ENCODE measurements at places on chromosomes 1 and 21.
A peak's percentile ranks its signal among the peaks of the same experiment; 100 is the strongest.

GRCh38 chr1:167826127-167826526, 87.8 kb downstream of the ADCY10 start:
- no peak for DNase-seq

DNA sequence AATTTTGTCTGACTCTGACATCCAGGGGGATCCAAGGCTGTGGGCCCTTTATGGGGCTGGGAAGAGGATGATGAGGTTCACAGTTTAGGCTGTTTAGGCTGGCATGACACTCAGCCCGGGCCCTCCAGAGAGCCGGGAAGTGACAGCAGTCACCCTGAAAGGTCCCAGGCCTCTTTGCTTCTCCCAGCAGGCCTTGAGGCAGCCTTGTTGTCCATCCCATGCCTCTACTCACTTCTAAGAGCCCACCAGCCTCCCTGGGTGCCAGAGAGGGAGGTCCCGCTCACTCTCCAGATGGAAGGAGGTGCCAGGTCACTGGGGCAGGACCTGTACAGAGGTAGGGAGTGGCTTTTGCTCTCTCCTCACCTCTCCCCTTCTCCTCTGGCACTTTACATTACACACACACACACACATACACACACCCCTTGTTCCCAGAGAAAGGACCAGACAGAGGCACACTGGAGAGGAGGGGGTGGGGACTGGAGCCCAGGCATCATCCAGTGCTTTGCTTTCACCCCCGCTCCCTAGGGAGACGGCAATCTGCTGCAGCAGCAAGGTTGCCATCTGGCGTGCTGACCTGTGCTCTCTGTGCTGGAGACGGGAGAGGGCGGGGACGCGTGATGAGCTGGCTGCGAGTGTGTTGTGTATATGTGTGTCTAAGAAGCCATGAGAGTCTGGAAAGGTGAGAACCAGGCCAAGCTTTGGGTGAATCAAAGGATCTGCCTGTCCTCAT, 4.6 kb downstream of the KLHDC8A start:
- no peak for DNase-seq

DNA sequence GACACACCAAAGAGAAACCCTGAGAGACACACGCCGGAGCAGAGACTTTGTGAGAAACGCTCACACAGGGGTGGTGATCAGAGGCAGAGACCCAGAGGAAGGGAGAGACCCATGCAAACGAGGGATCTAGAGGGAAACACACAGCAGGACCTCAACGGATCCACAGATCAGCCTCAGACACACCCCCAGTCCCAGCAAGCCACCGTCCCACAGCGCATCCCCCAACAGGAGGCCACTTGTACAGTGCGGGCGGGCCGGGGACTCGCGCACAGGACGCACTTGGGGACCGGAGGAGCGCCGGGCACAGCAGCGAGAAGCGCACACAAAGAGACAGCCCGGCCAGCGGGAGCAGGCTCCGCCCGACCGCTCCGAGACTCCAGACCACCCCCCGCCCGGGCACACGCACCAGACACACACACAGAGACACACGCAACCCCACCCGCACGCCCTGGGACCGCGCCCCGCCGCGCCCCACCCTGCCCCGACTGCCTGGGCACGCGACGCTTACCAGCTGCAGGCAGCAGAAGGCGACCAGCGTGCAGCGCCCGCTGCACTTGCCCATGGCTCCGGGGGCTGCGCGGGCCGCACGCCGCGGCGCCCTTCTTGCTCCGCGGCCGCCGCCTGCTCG, 587 bp downstream of the NKAIN1 start:
- DNase-seq, result no peak

DNA sequence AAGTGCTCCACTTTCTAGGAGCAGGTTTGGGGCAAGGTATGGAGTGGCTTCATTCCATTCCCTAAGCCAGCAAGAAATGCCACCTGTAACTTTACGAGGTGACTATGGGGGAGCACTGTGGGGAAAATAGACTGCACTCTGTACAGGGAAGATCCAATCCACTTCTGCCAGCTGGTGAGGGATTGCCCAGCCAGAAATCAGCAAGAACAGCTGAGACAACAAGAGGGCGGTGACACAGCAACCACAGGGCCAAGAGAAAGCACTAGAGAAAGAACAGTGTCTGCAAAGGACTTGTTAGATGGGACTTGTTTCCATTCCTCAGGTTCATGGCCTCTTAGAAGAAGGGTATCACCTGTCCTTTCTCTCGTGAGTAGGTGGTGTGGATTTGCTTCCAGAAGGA, 19.6 kb downstream of the CAPN8 start:
- DNase-seq, result no peak

- peak; percentile 40 for DNase-seq
These were observed 39.6 kb downstream of the RSPH1 start for GRCh38 chr21:42456457-42456856.

Measured in stimulated activated CD4-positive, alpha-beta T cell treated with anti-CD3 and anti-CD28 coated beads, Interleukin-15, amount 100 ng/mL, for 48 hours (primary cell).